ENCODE measurements at places on chromosomes 6 and 20.

- no peak for DNase-seq
Observed at GRCh38 chr6:25301362-25301761, 22.2 kb downstream of the CARMIL1 start.

DNA sequence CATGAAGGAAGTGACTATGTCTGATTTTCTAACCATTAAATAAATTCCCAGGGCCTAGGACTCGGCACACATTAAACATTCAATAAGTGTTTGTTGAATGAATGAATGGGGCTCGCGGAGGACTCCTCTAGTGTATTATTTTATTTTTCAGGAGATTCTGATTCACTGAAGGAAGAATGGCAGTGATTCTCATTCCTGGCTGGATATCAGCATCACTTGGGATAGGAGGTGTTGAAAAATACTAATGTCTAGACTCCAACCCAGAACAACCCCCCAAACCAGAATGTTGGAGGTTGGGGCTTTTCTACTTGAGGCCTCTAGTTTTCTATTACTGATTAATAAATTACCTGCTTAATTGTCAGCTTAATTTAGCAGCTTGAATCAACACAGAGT is 195.4 kb downstream of the BTBD3 start:
- no peak for DNase-seq

GRCh38 chr6:144134176-144134575 is 16.1 kb upstream of the STX11 start:
- no peak for DNase-seq

GRCh38 chr6:93784794-93785693 is 365.7 kb upstream of the EPHA7 start:
- DNase-seq = no peak

GRCh38 chr20:53662595-53662994 is 69.0 kb upstream of the ZNF217 start:
- DNase-seq = no peak

- no peak for DNase-seq
Observed at GRCh38 chr6:169589699-169590257, 112.1 kb downstream of the WDR27 start.

DNA sequence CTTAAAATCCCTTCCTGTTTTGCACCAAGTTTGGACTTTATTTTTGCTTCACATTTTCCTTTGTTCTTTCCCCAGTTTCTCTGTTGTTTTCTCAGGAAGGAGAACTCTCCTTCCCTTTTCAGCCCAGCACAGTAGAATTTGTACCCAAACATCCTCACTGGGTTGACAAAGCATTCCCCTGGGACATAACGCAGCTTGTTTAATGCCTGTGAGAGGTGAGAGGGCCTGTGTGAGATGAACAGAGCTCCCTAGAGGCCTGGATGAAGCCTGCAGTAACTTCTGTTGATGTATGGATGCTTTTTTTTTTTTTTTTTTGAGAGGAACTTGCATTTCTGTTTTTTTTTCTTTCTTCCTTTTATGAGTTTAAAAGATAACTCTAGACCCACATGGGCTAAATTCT is 104.9 kb upstream of the SLC22A23 start:
- DNase-seq = no peak

DNA sequence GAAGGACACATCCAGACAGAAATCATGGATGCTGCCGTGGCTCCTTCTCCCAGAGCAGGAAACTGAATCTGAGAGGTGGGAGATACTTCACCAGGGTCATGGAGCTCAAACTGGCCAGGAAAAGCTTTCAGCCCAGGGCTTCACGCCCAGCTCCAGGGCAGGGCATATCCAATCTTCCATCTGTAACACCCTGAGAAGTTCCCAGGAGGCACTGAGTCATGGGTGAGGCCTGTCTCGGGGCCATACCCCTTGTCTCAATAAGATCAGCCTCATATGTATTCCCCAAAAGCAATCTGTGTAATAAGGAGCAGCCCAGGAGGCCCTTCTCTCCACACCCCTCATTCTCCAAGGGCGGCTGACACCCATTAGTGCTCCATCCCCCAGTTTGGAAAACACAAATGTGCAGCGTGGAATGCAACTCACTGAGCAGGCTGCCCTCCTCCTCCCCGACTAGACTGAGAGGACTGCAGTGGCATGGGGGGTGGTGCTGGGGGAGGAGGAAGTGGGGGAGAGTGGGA is 439.3 kb upstream of the SULF2 start:
- DNase-seq = no peak

GRCh38 chr6:21823371-21823770 is 229.8 kb downstream of the SOX4 start:
- DNase-seq = no peak

DNA sequence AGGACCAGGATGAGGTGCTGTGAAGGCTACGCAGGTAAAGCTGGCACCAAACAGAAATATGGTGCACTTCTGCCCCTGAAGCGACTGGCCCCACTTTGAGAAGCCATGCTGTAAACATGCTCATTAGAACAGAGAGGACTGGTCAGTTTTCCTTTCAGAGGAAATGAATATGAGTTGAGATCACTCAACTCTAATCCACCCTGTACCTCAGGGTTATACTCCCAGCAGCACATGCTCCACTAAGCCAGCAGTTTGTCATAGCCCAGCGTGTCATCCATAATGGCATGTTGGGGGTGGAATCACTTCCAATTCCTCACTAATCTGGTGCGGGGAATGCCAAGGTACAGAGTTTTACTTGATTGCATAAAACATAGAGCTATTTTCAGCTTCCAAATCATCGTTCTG is 98.1 kb downstream of the HIVEP2 start:
- no peak for DNase-seq

DNA sequence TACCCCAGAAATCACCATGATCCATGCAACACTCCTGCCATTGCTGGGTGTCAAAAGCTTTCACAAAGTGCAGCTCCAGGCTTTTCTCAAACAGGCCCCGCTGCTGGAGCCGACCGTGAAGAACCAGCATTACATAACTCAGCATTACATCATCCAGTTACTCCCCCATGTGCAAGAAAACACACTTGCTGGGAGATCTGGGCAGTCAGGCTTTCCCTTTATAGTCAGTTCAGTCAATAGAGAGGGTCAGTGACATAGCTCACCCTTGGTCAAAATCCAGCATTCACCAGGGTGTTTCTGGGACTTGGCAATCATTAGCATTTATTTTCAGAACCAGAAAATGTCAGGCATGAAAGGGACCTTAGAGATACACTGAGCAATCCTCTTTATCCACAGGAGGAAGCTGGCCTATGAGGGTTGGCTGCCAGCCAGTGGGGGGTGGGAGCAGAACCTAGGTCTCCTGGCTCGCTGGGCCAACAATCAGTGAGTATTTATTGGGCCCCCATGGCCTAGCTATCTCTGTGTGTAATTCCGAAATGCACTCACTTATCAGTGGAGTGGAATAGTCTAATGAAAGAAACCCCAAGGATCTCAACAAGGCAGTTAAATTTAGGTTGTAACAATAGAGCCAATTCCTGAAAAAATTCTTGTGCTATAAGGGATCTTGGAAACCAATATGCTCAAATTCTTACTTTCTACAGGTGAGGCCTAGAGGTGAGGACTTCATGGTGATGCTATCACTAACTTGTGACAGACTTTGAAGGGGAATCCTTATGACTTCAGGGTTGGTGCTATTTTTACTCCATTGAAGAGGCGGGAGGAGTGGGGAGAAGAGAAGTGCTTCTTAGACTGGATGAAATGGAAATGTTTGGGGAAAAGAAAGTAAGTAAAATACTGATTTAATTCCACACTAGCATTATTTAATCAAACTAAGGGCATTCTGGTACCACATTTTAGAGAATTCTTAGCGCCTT is 54.6 kb downstream of the LYRM4 start:
- DNase-seq = peak; percentile 60

DNA sequence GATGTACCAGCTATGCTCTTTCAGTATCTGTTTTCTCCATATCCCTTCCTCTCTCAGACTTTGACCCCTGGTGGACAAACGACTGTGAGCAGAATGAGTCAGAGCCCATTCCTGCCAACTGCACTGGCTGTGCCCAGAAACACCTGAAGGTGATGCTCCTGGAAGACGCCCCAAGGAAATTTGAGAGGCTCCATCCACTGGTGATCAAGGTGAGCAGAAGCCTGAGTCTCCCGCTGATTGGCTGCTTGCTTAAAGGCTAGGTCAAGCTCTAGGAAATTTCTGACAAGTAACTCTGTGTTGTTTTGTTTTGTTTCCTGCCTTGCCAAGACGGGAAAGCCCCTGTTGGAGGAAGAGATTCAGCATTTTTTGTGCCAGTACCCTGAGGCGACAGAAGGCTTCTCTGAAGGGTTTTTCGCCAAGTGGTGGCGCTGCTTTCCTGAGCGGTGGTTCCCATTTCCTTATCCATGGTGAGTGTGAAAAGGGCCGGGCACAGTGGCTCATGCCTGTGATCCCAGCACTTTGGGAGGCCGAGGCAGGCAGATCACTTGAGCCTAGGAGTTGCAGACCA is 28.6 kb downstream of the C6orf89 start:
- DNase-seq = no peak

DNA sequence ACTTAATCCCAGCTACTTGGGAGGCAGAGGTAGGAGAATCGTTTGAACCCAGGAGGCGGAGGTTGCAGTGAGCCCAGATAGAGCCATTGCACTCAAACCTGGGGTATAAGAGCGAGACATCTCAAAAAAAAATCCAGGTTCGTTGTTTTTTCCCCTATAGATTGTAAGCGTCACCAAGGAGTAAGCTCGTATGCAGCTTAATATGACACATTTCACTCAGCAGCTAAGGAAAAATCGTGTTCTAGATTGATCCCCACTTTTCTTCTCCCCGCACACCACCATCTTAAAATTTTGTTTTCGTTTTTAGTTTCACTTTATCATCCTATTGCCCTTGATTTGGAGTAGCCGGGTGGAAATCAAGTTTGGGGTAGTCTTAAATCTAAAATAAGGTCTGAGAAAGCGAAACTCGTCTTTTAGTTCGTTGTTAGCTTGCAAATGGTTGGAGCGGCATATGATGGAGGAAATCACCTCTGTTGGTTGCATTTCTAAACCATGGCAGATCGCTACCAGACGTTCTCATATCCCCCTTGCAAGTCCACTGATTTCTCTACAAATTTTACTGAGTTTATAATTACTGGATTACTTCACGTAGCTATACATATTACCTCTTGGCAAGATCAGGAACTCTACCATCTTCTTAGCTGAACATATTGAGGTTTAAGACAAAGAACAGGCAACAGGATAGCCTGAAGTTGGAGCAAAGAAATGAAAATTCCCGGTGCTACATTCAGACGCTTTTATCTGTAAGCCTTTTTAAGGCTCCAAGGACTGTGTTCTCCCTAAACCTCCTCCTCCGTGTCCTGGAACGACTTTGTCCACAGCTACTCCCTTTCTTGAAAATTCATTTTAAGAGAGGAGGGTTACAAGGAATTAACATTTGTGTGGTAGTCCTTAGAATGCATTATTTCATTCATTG is 91.1 kb upstream of the BTN3A2 start:
- no peak for DNase-seq

DNA sequence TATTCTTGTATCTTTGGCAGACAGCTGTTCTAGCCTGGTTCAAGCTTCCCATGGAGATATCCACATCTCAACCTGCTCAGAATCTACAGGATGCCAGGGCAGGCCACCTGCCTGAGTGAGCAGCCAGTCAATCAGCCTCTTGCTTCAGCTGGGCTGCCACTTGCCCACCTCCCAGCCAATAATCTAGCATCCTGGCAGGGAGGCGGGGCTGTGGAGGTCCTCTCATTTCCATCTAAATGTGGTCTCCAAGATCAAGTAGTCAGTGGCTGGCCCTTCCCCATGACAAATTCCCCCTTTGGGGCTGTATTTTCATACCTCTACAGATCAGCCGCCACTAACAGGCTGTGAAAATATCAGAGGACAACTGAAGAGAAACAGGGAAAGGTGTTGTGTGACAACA is 33.0 kb upstream of the SPDEF start:
- no peak for DNase-seq

GRCh38 chr6:33314515-33314942 is 651 bp upstream of the TAPBP start:
- DNase-seq = peak; percentile 73

- no peak for DNase-seq
Observed at GRCh38 chr6:95693108-95693507, 115.8 kb downstream of the MANEA start.

- DNase-seq = no peak
Observed at GRCh38 chr20:37541326-37541725, 13.7 kb upstream of the BLCAP start.

DNA sequence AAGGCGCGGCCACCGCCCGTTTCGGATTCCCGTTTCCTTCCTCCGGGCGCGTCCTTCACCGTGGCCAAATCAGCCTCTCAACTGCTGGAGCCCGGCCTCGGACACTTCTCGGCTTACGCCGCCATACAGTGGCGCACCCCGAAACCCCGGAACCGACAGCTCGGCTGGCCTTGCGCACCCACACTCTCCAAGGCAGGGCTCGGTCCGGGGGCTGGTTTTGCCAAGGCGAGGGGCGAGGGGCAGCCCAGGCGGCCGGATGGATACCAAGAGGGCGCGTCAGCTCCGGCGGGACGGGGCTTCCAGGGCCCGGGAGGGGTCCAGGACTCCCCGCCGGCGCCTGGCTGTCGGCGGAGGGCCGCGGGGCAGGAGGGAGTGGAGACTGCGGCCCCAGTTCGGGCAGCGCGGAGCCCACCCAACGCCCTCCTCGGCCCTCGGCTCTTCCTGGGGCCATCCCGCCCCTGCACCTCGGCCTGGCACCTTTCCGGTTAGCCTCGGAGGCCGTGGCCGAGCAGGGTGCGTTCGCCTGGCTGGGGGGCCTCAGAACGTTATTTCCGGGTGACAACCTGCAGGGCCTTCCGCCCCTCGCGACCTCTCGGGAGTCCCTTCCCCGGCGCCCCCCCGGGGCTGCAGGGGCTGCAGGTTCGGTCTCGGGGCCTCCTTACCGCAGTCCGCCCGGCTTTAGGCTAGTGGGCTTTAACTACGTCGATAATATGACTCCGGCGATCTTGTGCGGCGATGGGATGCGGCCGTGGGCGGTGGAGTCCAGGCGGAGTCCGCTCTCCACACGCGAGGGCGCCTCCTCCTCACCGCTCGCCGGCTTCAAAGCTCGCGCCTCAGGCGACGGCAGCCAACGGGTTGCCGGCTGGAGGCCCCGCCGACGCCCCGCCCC is 697 bp upstream of the CEP43 start:
- no peak for DNase-seq

- no peak for DNase-seq
Observed at GRCh38 chr6:18498408-18498807, 111.3 kb downstream of the RNF144B start.

- DNase-seq = no peak
Observed at GRCh38 chr20:16714751-16715150, 15.1 kb upstream of the SNRPB2 start.

DNA sequence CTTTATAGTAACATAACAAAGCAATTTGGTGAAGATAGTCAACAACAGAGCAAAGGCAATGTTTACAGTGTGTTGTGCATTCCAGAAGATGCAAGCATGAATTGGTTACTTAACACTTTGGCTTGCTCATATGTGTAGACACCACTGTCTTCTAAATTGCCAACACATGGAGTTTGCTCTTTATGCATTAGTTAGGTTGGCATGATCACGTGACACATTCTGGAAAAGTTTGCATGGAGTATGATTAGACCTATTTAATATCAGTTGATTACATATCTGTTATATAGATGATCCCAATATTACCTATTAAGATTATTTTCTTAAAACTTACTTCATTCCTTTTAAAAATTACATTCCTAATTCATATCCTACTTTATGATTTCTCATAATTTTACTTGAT is 197.6 kb downstream of the RIMS1 start:
- DNase-seq = no peak

All from right forelimb (tissue), 1 donor.